Pancreas (tissue), 10 donors: ENCODE measurements at places on chromosomes 1 and 21.

DNA sequence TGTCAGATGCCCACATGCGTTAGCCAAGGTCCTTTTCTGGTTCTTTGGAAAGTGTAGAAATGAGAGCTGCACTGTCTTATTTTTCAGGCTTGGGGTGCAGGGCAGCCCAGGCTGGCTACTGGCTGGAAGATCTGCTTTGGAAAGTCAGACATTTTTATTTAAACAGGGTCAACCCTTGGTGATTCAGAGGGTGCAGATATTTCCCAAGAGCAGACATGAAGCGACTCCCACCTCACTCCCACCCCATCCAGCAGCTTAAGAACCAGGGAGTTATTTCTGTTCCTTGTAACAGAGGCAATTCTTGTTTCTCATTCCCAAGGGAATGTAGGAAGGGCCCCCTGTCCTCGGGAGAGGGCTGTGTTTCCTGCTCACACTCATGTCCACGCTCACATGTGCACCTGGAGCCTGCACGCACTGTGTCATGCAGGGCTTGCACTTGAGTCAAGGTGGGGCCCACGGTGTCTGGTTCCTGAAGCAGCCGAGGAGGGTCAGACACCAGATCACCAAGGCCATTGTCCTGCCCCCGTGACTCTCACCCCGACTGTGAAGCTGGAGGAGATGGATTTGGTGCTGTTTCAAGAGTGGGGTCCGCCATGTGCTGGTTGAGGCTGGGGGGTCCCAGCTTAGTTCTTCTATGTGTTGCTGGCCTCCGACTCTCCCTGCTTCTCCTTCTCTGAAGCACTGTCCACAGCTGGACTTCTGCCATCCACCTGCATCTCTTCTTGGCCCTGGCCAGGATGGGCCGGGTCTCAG, 992 bp downstream of the S100A7A start:
- H3K27ac ChIP-seq = no peak overlapping the region
- no peak for DNase-seq
- no peaks in the 10 kb centered on the region for H3K27me3 ChIP-seq
- H3K4me3 ChIP-seq = no peak overlapping the region
- no peaks in the 10 kb centered on the region for H3K4me1 ChIP-seq

DNA sequence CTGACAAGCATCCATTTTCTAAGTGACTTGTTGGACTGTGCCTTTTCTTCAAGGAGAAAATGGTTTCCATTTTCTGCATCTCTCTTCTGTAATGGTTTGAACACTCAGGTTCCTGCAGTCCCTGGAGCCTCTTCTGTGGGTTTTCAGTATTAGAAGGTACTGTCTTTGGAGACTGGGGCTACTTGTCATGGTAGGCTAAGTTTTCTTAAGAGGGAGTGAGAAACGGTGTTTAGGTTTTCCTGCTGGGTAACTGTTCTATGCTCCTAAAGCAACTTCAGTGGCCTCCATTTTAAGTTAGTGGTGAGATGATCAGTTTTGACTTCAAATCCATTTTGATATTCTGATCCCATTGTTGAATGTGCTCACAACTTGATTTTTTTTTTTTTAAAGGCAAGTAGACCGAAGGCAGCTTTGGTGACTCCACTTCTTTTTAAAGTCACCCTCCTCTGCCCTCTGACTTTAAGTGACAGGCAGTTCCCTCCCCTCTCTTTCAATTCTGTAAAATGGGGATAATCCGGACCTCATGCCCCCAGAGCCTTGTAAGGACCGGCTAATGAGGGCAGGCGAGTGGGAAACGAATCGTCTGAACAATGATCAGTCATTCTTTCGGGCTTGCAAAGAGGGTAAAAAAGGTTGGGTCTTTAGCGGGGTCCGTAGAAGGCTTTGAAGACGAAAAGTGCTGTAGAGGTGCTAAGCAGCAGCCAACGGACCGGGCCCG, 1.0 kb upstream of the ARID1A start:
- H3K4me1 ChIP-seq = peaks cover 29% of the 10 kb centered on the region
- peak overlapping the region; percentile 95 for H3K27ac ChIP-seq
- H3K4me3 ChIP-seq = peak overlapping the region; percentile 99
- no peaks in the 10 kb centered on the region for H3K27me3 ChIP-seq
- no peak for DNase-seq

- DNase-seq = no peak
- H3K4me3 ChIP-seq = no peak overlapping the region
- no peak overlapping the region for H3K27ac ChIP-seq
- no peaks in the 10 kb centered on the region for H3K4me1 ChIP-seq
These were observed 1.3 kb upstream of the IFNAR2 start for GRCh38 chr21:33228455-33228854.

DNA sequence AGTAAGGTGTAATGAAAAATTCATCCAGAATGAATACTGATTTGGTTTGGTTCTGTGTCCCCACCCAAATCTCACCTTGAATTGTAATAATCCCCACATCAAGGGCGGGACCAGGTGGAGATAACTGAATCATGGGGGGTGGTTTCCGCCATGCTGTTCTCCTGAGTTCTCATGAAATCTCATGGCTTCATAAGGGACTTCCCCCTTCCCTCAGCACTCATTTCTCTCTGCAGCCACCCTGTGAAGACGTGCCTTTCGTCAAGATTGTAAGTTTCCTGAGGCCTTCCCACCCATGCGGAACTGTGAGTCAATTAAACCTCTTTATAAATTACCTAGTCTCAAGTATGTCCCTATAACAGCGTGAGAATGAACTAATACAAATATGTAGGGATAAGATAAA, 5.5 kb upstream of the SYNJ1 start:
- H3K4me1 ChIP-seq = no peaks in the 10 kb centered on the region

- no peak for DNase-seq
- H3K27ac ChIP-seq = no peak overlapping the region
- H3K27me3 ChIP-seq = no peaks in the 10 kb centered on the region
- no peak overlapping the region for H3K4me3 ChIP-seq
- no peaks in the 10 kb centered on the region for H3K4me1 ChIP-seq
- H3K36me3 ChIP-seq = no peaks in the 10 kb centered on the region
These were observed 81.5 kb downstream of the PTGER3 start for GRCh38 chr1:70966018-70966638.

DNA sequence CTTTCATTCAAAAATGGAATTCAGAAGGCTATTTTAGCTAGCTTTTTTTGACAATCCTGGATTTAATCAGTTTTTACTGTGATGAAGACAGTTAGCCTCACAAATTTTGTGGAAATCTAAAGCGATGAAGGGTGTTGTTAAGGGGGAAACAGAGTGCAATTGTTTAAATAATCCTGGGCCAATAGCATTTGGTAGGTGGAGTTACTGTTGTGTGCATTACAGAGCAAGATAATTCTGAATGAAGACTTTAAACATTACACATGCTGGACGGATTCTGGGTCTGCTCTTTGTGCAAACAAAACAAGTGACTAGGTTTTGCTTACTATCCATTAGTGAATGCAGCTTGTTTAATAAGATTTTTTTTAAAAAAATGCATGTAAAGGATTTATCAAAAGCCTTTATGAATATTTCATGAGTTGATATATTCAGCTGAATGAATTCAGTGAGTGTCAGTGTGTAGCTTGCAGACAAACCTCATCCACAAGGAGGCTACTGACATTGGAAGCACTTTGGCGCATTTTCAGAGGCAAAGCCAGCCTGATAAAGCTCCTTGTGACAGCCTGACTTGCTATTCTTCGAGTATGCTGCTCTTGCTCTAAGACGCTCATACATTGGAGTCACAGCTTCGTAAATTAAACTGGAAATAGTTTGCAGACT, 199.6 kb downstream of the PDE4B start:
- no peak overlapping the region for H3K4me3 ChIP-seq
- H3K36me3 ChIP-seq = no peaks in the 10 kb centered on the region
- no peaks in the 10 kb centered on the region for H3K27me3 ChIP-seq
- no peak overlapping the region for H3K27ac ChIP-seq
- no peaks in the 10 kb centered on the region for H3K4me1 ChIP-seq
- DNase-seq = no peak

DNA sequence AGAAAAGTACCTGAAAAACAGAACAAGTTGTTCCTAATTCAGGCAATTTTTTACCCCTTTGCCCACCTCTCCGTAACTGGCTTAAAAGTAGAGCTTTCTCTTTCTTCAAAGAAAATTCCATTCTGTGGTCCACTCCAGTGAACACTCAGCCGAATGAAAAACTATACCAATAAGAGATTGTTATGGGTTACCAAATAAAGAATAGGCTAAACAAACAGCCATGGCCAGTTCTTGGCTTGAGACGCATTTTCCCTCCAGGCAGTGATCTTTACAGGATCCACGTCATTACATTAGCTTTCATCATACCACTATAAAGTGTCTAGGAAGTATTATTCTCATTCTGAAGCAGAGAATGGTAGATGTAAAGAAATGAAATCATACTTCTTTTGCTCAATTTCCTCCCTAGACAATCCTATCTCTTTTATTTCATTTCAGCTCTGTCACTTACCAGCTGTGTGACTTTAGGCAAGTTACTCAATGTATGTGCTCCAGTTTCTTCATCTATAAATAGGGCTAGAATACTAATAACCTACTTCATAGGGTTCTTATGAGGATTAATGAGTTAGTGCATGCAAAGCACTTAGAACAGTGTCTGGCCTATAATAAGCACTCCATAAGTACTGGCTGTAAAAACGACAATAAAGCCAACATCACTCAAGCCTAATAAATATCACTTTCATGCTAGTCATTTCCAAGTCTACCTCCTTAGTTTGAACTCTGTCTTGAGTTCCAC, 26.5 kb upstream of the TRIM45 start:
- no peaks in the 10 kb centered on the region for H3K27me3 ChIP-seq
- H3K4me3 ChIP-seq = no peak overlapping the region
- H3K27ac ChIP-seq = peak overlapping the region; percentile 59

GRCh38 chr1:39752703-39753102, 14.0 kb downstream of the PPIE start:
- no peaks in the 10 kb centered on the region for H3K27me3 ChIP-seq
- no peak overlapping the region for H3K27ac ChIP-seq
- no peak overlapping the region for H3K4me3 ChIP-seq
- no peaks in the 10 kb centered on the region for H3K4me1 ChIP-seq
- H3K36me3 ChIP-seq = peaks cover 8% of the 10 kb centered on the region

DNA sequence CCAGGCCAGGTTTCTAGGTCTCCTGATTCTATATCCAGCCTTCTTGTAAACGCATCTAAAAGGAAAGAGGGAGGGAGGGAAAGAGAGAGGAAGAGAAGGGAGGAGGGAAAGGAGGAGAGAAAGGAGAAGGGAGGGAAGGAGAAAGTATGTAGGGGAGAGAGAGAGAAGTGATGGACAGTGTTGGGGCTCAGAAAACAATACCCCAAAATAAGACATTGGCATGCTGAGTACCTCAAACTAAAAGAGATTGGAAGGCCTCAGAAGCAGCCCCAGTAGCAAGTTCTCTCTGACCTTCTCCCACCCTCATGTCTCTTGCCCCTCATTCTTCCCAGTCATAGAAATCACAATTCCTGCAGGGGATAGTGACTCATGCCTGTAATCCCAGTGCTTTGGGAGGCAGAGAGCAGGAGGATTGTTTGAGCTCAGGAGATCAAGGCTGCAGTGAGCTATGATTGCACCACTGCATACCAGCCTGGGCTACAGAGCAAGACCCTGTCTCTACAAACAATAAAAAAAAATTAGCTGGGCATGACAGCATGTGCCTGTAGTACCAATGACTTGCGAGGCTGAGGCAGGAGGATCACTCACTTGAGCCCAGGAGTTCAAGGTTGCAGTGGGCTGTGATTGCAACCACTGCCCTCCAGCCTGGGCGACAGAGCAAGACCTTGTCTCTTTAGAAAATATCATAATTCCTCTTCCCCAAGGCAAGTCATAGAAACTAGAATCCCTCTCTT, 51.2 kb downstream of the DNTTIP2 start:
- no peak overlapping the region for H3K27ac ChIP-seq
- H3K36me3 ChIP-seq = no peaks in the 10 kb centered on the region
- H3K4me3 ChIP-seq = no peak overlapping the region
- H3K27me3 ChIP-seq = no peaks in the 10 kb centered on the region
- DNase-seq = no peak
- H3K4me1 ChIP-seq = no peaks in the 10 kb centered on the region

GRCh38 chr21:33229784-33230544, at the start of gene IFNAR2:
Gene IFNAR2, plus strand, starts transcription at chr21:33229938. Its CDS starts 11,985 bp downstream, at chr21:33241923.
- no peaks in the 10 kb centered on the region for H3K27me3 ChIP-seq
- no peaks in the 10 kb centered on the region for H3K36me3 ChIP-seq
- peak; percentile 88 for DNase-seq
- H3K27ac ChIP-seq = peak within 1 kb of the TSS; percentile 68
- H3K4me3 ChIP-seq = peak within 1 kb of the TSS; percentile 97

GRCh38 chr1:217896490-217896889, 265.3 kb downstream of the SPATA17 start:
- no peak for DNase-seq
- H3K36me3 ChIP-seq = no peaks in the 10 kb centered on the region
- no peak overlapping the region for H3K27ac ChIP-seq
- no peaks in the 10 kb centered on the region for H3K27me3 ChIP-seq
- H3K4me1 ChIP-seq = no peaks in the 10 kb centered on the region
- H3K4me3 ChIP-seq = no peak overlapping the region

DNA sequence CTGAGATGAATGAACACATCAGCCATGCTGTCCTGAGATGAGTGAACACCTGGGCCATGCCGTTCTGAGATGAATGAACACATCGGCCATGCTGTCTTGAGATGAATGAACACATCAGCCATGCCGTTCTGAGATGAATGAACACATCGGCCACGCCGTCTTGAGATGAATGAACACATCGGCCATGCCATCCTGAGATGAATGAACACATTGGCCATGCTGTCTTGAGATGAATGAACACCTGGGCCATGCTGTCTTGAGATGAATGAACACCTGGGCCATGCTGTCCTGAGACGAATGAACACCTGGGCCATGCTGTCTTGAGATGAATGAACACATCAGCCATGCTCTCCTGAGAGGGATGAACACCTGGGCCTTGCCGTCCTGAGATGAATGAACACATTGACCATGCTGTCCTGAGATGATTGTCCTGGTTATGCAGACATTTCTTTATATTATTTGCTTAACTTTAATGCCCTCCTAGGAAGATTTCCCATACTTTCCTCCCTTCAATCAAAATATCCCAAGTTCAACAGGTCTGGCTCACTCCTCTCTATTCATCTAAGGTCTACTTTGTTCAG, 48.6 kb upstream of the COL6A1 start:
- no peak overlapping the region for H3K4me3 ChIP-seq
- H3K27me3 ChIP-seq = no peaks in the 10 kb centered on the region
- H3K4me1 ChIP-seq = no peaks in the 10 kb centered on the region
- H3K27ac ChIP-seq = no peak overlapping the region
- H3K36me3 ChIP-seq = no peaks in the 10 kb centered on the region
- no peak for DNase-seq

GRCh38 chr1:218459450-218459849, 114.3 kb downstream of the TGFB2 start:
- H3K27me3 ChIP-seq = no peaks in the 10 kb centered on the region
- H3K27ac ChIP-seq = peak overlapping the region; percentile 57
- H3K4me3 ChIP-seq = no peak overlapping the region
- H3K4me1 ChIP-seq = no peaks in the 10 kb centered on the region
- no peaks in the 10 kb centered on the region for H3K36me3 ChIP-seq
- no peak for DNase-seq
